ENCODE measurements at places on chromosomes 4 and X.

DNA sequence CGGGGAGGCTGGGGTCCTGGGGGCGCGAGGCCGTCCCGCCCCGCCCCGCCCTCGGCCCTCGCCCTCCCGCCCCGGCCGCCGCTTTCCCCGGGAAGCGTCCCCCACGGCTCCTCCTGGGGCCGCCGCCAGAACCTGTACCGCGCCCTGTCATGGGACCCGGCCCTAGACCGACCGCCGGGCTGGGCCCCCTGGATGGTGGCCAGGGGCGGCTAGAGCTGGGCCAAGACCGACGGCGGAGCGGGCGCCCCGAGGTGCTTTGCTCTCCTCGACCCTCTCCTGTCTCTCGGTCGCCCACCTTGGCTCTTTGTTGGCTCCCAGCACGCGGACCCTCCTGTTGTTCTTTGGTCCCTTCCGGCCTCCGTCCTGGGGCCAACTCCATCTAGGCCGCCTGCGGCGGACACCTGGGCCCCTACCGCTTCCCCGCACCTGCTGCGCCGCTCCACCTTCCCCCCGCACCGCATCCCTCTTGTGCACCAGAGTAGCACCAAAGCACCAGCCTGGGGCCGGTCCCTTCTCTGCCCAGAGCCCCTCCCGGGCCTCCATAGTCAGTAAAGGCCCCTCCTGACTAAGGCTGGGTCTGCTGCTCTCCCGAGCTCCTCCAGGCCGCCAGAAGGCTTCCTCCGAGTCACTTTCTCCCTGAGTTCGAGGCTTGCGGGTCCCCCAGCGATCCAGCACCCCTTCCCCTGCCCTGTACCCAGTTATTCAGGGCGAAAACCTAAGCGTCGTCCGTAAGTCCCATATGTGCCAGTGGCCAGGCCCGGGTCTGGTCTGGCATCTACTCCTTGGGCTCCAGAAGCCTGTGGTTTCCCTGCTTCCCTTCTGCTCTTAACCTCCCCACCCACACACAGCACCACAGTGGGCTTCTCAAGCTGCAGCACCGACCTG, 587 bp downstream of the TACC3 start:
- no peak for DNase-seq

- no peak for DNase-seq
Measured at GRCh38 chr4:85476381-85476780, 1.4 kb downstream of the ARHGAP24 start.

GRCh38 chr4:185238215-185238681, 28.9 kb downstream of the SNX25 start:
- DNase-seq = peak; percentile 18

DNA sequence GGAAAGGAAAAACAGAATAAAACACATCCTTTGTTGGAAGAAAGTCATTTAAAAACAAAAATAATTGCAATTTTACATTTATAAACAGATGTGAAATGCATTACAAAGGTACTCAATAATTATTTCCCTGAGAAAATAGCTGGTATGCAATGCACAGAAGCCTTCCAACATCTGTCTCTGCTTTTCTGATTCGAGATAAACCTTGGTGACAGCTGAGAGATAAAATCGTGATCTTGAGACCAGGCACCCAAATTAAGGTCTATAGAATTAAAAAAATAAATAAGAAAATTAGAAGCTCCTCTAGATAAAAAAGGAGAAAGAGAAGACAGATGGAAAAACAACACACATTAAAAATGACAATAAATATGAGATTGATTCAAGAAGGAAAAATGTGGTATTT, 544.0 kb downstream of the SPRY1 start:
- no peak for DNase-seq

DNA sequence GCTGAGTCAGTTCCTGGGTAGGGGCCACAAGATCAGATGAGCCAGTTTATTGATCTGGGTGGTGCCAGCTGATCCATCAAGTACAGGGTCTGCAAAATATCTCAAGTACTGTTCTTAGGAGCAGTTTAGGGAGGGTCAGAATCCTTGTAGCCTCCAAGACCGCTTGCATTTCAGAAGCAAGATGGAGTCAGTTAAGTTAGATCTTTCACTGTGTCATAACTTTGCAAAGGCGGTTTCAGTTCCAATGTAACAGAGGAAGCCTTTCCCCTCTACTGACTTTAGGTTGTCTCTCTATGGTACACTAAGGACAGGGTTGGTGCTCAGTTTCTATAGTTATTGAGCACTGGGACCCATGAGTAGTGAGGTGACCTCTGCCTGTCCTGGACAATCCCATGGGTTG, 127.3 kb upstream of the WDR1 start:
- DNase-seq = no peak

GRCh38 chrX:9279234-9279544, 185.7 kb upstream of the TBL1X start:
- DNase-seq = no peak

- DNase-seq = no peak
Measured at GRCh38 chr4:138096384-138097062, 145.6 kb downstream of the SLC7A11 start.
